Lung (tissue), 17 donors: ENCODE measurements at places on chromosomes 6 and 20.

- DNase-seq = no peak
Observed at GRCh38 chr6:4377603-4378002, 242.2 kb upstream of the ECI2 start.

DNA sequence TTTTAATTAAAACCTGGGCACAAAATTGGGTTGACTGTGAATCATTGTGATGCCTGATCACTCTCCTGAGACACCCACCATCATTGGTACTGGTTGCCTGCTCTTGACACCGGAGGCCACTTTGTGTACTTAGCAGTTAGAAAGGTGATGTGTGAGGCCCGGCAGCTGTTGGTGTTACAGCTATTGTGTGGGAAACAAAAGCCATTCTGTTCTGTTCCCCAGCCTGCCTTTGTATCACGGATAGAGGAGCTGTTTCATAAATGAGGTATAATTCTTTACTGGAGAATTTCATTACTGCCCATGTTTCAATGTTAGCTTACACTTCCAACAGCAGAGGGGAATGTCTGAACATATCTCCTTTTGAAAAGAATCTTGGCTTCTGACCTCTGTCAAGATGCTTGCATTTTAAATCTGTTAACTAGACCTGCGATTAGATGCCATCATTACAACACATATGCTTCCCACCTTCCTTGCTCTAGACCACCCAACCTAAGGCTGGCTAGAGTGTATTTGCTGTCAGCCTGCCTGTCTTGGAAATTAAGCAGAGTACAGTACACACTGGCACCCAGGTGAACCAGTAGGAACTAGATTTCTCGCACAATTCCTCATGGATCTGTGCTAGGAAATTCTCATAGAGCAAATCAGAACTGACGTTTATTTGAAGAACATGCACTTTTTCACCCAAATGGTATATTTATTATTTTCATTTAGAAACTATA, 142.4 kb upstream of the INSM1 start:
- DNase-seq = peak; percentile 82

DNA sequence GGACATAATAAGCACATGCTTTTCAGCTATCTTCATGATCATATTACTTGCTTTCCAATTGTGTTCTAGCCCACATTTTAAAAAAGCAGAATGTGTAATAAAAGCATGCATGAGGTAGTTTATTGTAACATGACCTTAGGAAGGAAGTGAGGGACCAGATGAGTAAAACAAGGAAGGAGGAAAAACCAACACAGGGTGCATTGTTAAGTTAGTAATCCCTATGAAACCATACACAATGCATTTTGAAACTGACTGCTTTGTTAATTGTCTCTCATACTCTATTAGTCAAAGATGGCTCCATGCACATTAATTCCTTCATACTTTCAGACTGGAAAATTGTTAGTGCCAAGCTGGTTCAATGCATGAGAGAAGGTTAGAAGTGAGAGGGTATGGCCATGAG, 37.7 kb upstream of the CENPW start:
- no peak for DNase-seq

DNA sequence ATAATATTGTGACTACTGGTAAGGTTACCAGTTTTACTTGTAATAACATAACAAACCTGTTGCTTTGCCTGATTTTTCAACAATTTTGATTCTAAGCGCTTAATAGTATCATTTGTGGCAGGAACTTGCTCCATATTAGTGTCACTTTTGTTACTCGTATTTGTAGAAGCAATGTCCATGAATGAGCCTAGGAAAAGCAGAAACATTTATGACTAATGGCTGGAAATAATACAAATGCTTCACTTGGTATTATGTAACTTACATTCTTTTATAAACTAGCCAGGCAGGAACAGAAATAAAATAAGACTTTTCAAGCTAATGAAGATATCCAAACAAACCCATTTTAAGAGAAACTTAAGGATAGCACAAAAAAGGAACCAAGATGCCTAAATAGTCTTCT, 38.9 kb downstream of the MAP3K7 start:
- no peak for DNase-seq

DNA sequence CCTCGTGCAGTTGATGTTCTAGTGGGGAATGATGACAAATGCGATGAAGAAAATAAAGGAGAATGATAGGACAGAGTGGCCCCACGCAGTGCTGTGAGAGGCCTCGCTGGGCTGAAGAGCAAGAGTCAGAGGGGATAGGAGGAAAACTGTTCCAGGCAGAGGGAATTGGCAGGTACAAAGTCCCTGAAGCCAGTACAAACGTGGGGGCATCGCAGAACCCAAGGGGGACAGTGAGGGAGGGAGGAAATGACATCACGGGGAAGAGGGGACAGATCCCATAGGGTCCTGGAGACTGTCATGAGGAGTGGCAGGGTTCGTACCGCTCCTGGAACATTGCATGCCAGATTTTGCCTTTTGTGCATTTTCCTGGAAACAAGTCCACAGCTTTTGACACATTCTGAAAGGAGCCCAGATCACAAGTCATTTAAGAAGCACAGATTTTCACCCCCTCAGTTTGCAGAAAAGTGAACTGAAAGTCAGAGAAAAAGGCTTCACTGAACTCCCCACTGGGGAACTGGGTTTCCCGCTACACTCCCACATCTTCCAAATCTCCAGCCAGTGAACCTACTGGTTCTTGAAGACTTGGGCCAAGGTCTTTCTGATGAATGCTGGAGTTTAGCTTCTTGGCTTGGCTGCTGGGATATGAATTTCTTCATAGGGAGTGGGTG, 77.0 kb downstream of the SULF2 start:
- no peak for DNase-seq

- DNase-seq = no peak
Observed at GRCh38 chr6:142235791-142236190, 66.0 kb upstream of the ADGRG6 start.

GRCh38 chr20:4645621-4646020, 76.1 kb upstream of the PRND start:
- no peak for DNase-seq
